ENCODE measurements at places on chromosomes 1 and 21. TPM values are rescaled to one million over a fixed set of nuclear protein-coding genes. Genes with fewer than 3 reads are reported as not detected.

Gene CATSPER4
- not detected for total RNA-seq

Gene VSIG8
- not detected for total RNA-seq

Gene SLC45A3
- total RNA-seq: not detected

Gene FCRL2
- total RNA-seq: not detected

Gene TFF2
- total RNA-seq: not detected

Gene SIM2
- not detected for total RNA-seq

Gene DNAI4
- 2.2 TPM for total RNA-seq

Gene LMOD1
- not detected for total RNA-seq

Gene S100B
- 0.36 TPM for total RNA-seq

Gene KCNA3
- total RNA-seq: 84.1 TPM

Gene KRTAP19-3
- not detected for total RNA-seq
